ENCODE measurements at places on chromosomes 2 and 18.

DNA sequence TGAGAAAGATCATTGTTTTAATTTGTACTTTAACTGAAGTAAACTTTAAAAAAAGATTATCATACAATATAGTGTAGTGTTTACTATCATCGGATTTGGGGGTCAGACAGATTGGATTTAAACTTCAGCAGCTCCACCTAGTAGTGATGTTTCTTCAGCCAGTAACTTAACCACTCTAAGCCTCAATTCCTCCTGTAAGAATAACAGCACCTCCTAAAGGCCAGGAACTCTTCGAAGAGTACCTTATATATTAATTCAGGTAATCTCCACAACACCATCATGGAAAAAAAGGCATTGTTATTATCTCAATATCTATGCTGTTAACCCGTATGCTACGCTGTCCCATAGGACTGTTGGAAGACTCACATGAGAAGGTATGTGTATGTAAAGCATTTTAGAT is 69.0 kb upstream of the DLGAP1 start:
- no peak for DNase-seq

DNA sequence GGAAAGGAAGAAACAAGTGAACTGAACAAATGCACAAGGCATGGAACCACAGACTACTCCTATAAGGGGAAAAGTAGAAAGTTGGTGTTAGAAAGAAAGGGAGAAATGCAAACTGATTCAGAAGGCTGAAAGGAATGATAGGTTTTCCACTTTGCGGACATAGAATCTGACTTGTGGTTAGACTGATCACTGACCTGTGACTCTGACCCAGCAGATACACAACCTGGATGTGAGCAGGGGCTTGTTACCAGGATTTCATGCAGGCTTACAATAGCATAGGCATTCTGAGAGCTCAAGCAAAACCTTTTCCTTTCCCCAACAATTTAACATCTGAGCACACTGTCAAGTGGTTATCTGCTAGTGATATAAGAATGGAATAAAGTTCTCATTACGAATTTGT is 237.0 kb upstream of the CDH20 start:
- DNase-seq: no peak

- no peak for DNase-seq
These were observed 15.5 kb downstream of the MROH2A start for GRCh38 chr2:233793465-233794127.

GRCh38 chr2:217707131-217707611 is 295.6 kb downstream of the TNS1 start:
- DNase-seq: no peak

DNA sequence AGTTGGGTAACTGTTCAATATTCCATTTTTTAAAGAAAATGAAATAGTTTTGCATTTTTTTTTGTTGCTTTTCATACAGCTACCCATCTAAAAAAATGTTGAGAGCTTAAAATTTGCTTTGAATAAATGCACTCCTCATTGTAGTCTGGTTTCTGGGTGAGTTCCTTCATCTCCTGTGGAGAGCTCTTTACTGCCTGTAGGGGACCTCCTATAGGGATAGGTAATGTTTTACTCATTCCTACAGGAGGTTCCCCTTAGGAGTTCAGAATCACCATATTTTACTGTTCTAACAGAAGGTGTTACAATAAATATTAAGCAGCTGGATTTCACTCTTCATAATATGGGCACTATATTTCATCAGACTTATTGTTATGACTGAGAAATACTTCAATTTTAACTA is 947.3 kb upstream of the CRIM1 start:
- no peak for DNase-seq

DNA sequence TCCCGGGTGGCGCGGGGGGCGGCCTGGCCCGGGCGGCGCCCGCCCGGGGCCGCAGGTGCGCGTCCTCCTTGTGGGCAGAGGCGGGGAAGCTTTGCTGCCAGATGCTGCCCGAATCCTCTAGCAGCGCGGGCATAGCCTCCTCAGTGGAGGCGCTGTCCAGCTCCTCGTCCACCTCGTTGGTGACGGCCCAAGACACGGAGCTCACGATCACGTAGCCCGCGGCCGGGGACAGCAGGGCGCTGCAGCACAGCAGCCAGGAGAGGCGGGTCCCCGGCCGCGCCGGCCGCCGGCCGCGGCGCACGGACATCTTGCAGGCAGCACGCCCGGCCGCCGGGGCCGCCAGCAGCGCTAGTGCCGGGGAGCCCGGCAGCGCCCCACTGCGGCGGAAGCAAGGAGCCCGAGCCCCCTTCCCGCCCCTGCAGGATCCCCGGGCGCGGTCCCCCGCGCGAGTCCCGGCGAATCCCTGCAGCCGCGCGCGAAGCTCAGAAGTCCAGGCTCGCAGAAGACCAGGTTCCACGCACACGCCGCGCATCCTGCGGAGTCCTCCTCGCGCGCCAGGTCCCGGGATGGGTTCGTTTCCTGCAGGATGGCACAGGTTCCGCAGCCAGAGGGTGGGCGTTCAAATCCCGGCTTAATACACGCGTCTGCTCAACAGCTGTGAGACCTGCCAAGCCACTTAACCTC is at the start of gene CREG2:
Gene CREG2, minus strand, starts transcription at position 353 of the 684 bp plus-strand sequence. Its CDS starts 46 bp downstream, at position 307.
- DNase-seq: peak; percentile 42

GRCh38 chr2:119820275-119820674 is 60.6 kb downstream of the PTPN4 start:
- no peak for DNase-seq

GRCh38 chr18:27713037-27713737 is 463.7 kb downstream of the CDH2 start:
- DNase-seq: no peak

DNA sequence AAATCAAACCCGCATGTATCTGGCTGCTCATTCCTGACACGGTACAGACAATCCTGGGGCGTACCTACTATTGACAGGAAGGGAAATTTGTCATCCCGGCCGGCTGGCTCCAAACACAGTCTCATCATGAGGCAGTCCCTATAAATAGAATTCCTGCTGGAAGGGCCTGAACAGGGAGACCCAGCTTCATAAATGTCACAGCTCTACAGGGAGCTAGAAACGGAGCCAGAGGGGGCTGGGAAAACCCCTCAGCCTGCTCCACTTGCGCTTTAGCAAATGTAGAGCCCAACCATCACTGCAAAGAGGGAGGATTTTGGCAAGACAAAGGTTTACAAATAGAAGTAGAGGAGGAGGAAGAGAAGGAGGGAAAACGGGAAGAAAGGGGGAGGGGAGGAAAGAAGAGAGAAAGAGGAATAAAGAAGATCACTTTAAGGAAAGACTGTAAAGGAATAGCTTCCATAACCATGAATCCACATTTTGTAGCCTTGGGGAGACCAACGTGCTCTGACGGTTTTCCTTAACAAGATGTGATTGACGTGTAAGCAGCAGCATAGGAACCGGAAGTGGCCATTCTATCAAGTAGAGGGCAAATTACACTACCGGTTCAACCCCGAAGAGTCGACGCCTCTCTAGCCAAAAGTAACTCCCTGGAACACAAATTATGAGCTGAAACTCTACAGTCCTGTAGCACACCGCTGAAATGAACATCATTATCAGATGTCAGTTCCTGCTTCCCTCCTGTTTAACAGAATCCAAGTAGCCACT is 56.8 kb upstream of the TTN start:
- no peak for DNase-seq

DNA sequence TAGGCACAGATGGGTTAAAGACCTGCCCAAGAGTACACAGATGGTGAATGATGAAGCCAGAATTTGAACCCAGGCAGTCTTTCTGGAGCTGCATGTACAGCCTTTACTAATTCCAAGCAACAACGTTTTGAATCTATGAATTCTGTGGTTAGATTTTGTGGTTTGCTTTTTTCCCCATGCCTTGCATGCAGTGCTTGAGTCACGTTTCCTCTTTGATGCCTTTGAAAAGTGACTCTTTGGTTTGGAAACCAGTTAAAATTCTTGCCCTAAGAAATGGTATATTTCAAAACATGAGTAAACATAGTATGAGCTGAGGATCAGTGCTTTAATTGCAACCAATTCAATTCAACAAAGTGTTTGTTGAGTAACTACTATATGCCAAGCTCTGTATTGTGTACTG is 48.2 kb upstream of the PPM1B start:
- DNase-seq: no peak

DNA sequence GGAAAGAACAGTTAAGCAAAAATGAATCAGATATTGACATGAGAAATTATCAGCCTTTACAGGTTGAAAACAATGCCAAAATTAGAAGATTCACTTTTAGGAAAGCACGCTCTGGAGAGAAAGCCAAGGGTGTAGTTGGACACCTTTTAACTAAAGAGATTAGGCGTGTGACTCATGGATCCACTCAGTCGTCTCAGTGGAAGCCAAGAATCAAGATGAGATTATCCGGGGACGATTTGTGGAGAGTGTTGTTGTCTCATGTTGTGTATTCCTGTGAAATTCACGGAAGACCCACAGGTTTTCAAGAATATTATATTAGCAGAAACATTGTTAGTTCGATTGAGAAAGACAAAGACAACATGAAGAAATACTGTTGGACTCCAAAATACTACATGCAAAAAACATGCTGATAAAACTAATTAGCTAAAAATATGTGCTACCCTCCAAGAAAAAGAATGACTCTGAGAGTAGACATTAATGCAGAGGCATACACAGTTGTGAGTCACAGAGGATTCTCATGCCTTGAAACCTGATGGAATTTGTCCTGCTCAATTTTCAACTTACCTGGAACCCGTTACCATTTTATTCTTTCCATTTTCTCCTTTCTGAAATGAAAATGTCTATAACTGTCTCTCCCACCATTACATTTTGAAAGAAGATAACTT is 192.1 kb upstream of the RND3 start:
- DNase-seq: no peak

DNA sequence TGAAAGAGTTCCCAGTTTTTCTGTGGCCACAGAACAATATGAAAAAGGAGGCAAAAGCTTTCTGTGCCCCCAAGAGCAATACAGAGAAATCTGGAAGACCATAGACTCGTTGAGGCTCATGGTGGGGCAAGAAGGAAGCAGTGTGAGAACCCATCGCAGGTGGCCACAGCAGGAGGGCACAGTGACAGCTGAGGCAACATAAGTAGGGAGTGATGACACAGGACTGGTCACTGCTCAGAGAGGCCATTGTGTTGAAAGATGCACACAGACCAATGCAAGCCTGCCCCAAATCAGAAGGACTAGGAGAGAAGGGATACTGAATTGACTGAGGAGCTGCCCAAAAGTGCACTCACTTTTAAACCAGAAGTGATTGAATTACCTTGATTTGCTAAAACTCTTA is 483.6 kb downstream of the EPHA4 start:
- DNase-seq: no peak

DNA sequence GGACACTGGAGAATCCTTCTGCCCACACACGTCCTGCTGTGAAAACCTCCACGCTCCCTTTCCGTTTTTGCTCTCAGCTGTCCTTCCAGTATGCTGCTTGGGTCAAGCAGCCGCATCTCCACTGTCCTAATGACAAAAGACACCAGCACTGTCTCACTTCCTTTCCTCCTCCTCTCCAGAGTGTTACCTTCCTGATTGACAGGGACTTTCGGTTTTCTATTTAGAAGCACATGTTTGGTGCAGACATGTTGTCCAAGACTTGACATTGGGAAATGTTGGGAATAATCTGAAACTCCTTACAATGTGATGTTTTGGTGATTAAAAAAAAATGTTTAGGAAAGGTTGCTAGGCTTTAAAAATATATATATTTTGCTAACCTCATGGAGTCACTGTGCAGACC is 226.6 kb downstream of the FAM210A start:
- DNase-seq: no peak

GRCh38 chr18:56563568-56563967 is 74.8 kb downstream of the TXNL1 start:
- DNase-seq: no peak

DNA sequence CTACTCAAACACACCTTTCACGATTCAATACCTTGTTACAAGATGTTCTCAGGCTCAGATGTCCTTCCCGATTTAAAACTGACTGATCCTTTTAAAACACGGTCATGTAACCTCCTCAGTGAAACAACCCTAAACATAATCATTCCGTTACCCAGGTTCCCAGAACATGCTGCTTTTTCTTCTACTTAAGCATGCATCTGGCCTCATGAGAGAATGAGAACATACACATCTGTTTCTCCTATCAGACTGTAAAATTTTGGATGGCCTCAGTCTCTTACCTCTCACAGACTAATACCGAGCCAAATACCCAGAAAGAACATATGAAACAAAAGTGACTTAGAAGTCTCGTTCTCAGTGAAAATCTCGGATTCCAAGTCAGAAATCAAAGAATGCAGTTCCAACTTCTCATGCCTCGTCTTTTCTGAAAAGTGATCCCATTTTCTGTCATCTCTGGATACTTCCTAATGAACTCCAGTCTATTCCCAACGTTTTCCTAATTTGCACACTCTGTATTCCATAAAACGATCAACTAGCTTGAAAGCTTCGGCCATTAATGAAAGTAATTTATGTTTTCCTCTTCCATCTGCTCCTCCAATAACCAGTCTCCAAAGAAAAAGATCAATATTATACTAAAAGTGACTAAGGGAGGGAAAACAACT is 919 bp downstream of the SF3B1 start:
- no peak for DNase-seq

GRCh38 chr18:80159713-80160636 is 50.9 kb downstream of the ADNP2 start:
- no peak for DNase-seq

DNA sequence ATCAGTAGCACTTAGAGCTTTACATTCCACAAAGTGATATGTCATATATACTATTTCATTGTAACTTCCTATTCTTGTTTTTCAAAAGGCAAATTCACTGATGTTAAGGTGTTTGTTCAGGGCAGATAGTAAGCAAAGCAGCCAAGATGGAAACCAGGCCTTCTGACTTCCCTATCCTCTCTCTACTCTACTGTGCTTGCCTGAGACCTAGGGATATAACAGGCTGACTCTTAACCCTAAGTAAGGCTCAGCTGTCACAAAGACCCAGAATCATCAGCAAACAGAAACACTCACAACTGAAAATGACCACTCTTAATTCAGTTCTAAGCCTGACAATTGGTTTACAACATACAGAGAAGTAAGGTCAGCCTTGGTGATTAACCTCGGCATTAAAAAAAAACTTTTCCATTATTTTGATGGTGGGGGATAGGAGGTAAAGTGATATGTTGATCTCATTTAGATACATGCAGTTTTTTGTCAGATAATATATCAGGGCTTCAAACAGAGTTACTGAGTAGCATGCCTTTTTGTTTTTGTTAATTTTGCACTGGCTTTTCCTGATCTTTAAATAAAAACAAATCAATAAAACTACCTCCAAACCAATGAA is 95.4 kb upstream of the CHRNA1 start:
- DNase-seq: no peak

GRCh38 chr2:3125761-3126130 is 251.9 kb downstream of the EIPR1 start:
- no peak for DNase-seq

- DNase-seq: no peak
These were observed 51.8 kb downstream of the ROCK2 start for GRCh38 chr2:11292464-11293255.
